ENCODE measurements at places on chromosomes 2 and 18.

DNA sequence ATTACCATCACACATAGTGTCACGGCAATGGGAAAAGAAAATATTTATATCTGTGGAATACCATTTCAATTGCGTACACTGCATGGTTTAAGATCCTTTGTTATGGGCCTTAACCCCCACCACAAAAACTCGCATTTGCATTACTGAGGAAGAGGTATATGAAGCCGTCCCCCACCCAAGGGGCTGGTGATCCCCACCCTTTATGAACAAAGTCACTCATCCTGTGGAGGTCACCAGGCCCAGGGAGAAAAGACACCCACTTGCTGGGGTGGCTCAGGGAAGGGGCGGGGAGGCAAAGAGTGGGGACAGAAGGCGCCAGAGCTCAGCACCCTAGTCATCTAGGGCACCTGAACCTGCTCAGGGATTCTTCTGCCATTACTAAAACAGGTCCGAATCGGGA lies 133.8 kb downstream of the ZNF516 start:
- no peak for DNase-seq

DNA sequence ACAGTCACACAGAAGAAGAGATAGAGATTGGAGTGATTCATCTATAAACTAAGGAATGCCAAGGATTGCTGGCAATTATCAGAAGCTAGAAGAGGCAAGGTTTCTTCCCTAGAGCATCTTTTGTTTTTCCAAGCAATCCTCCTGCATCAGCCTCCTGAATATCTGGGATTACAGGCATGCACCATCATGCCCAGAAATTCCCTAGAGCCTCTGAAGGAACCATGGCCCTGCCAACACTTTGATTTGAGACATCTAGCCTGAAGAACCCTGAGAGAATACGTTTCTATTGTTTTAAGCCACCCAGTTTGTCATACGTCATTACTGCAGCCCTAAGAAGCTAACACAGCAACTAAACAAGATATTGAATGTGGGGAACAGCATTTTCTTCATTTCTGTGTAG lies 525.0 kb downstream of the ERBB4 start:
- no peak for DNase-seq

DNA sequence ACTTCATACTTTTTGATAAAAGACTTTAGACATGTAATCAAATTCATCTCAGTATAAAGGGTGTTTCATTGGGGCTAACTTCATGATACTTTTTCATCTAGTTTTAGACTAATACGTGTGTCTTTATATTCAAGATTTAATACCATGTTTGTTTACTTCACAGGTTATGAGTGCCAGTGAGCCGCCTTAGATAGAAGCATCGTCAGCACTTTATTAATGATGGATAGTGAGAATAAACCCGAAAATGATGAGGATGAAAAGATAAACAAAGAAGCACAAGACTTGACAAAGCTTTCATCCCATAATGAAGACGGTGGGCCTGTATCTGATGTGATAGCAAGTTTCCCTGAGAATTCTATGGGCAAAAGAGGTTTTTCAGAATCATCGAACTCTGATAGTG lies 33.1 kb downstream of the ZNF407 start:
- DNase-seq, result no peak

DNA sequence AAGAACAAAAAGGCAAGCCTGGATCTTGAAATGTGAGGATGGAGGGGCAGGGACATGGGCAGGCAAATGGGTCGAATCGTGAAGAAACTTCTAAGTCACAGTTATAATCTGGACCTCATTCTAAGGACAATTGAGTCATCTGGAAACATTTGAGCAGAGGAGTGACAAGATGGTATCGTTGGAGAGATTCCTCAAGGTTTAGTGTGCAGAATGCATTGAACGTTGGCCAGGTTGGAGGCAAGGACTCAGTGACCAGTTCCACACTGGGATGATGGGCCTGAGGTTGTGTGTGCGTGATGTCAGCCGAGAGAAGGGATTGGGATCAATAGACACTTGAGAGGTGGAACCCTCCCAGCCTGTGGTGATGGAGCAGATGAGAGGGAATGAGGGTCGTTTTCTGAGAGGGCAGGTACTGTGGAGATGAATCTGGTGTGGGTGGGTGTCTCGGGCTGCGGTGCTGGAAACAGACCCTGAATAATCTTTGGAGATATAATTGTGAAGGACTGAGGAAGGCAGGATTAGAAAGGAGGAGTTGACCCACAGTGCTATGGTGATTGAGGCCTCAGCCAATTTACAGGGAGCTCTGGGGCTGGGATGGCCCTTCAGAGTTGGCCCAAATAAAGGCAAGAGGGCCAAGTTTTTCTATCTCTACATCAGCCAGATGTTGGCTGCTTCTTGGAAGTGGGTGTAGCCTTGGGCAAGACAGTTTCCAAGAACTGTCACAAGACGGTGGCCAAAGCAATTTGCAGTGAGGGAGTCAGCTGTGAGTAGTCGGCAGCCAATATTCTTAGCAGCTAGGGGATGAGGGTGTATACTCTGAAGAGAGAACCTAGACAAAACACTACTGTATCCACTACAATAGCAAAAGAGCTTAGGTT lies 5.8 kb upstream of the ZNF532 start:
- no peak for DNase-seq

- no peak for DNase-seq
These were observed 21.6 kb downstream of the SNORC start for GRCh38 chr2:232891621-232892071.

GRCh38 chr18:69401226-69401971 lies 711 bp downstream of the DOK6 start:
- no peak for DNase-seq

- no peak for DNase-seq
These were observed 13.1 kb downstream of the ZAP70 start for GRCh38 chr2:97726261-97727064.

- DNase-seq, result no peak
These were observed 12.1 kb upstream of the NOSTRIN start for GRCh38 chr2:168790226-168790902.

- DNase-seq, result no peak
These were observed 2.6 kb upstream of the TBC1D8 start for GRCh38 chr2:101153787-101154186.

GRCh38 chr2:21924640-21925285 lies 801.0 kb downstream of the TDRD15 start:
- no peak for DNase-seq

DNA sequence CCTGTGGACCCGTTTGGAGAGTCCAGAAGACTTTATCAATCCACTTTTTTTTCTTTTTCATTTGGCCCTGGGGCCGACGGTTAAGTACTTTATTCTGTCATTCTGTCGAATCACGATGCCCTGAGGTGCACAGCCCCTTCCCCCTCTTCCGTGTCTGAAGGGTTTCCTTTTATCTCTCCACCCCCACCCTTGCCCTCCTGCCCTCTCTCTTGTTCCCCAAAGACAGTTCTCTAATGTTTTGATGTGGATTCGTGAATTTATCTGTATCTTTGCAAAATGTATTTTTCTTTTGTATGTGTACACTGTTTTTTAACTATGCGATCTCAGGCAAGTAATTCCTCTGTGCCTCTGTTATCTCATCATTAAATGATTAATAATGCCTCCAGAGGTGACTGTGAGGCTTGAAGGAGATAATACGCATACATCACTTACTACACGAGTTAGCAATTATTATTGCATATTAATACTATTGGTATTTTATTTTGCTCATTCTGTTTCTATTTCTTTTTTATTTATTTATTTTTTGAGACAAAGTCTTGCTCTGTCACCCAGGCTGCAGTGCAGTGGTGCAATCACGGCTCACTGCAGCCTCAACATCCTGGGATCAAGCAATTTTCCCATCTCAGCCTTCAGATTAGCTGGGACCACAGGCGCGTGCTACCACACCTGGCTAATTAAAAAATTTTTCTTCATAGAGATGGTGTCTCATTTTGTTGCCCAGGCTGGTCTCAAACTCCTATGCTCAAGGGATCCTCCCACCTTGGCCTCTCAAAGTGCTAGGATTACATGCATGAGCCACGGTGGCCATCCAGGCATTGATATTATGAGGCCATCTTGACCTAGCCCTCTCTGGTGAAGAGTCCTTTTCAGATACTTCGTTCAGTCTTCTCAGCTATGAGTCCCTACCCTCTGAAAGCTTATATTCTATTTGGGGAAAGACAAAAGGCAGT lies 1.4 kb upstream of the CASP8 start:
- DNase-seq, result no peak

GRCh38 chr2:120470041-120470965 lies 124.4 kb downstream of the INHBB start:
- DNase-seq, result no peak

- DNase-seq, result no peak
These were observed 48.2 kb upstream of the HS6ST1 start for GRCh38 chr2:128366713-128367511.

GRCh38 chr18:27143580-27144287 lies 41.4 kb downstream of the CHST9 start:
- no peak for DNase-seq

- DNase-seq, result no peak
These were observed 64.9 kb downstream of the EPAS1 start for GRCh38 chr2:46361920-46362666.

- no peak for DNase-seq
These were observed 99.7 kb downstream of the EIPR1 start for GRCh38 chr2:3277748-3278520.

GRCh38 chr2:71275939-71276310 lies 49.0 kb upstream of the PAIP2B start:
- no peak for DNase-seq

GRCh38 chr2:127909019-127909418 lies 23.3 kb upstream of the AMMECR1L start:
- DNase-seq, result no peak

- DNase-seq, result no peak
These were observed 165.9 kb upstream of the MSH6 start for GRCh38 chr2:47617028-47617427.

- DNase-seq, result no peak
These were observed 466.5 kb upstream of the ID2 start for GRCh38 chr2:8215159-8215863.

- no peak for DNase-seq
These were observed 158.1 kb downstream of the DOCK10 start for GRCh38 chr2:224884188-224884587.

GRCh38 chr18:10057401-10057893 lies 143.6 kb downstream of the VAPA start:
- DNase-seq, result no peak

DNA sequence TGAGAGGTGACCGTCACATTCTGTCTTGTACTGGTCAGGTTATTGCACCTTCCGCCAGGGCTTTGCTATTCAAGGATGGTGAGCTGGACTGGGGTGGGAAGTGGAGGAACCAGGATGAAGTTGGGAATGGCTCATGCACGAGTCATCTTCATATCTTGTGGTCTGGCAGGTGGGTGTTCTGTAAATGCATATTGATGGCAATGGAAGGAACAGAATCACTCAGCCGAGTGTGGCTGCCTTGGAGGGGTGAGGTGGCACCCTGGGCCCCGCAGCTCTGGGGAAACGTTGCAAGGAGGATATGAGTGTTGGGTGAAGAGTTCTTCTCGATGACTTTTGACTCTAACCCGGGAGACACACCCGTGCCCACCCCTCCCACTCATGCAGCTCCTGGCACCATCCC lies 1.2 kb downstream of the NEU2 start:
- DNase-seq, result no peak

DNA sequence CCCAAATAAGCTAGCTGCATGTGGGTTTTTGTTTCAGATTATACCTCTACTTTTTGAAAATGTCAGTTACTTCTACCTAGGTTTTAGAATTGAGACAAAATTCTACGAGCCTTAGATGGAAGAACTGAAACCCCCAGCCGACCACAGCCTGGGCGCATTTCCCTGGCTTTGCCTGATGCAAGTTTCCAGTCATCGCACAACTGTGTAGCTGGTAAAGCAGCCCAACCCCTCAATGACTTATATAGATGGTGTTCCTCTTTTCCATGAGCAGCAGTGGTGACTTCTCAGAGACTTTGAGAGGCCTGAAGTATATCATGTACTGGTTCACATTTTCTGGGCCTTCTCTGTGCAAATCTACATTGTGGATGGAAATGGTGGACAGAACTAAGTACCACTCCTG lies 515.4 kb upstream of the RAB6C start:
- no peak for DNase-seq

GRCh38 chr2:156331572-156332283 lies 793 bp downstream of the NR4A2 start:
- DNase-seq, result no peak

DNA sequence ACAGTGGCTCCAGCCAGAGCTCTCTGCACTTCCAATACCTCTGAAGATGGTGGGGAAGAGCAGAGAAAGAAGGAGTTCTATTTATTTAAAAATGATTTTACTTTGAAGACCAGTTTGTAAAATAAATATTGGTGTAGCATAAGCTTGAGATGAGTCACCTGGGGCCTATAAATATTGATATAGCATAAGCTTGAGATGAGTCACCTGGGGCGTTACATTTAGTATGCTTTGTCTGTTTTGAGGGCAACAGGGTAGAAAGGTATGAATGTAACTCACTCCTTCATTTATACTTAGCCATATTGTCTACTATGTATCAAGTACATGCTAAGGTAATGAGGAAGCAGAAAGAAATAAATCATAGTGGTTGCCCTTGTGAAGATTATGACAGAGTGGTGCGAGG lies 7.7 kb upstream of the SULT1C4 start:
- DNase-seq, result no peak

- no peak for DNase-seq
These were observed 28.5 kb downstream of the SMAD7 start for GRCh38 chr18:48922226-48922800.

DNA sequence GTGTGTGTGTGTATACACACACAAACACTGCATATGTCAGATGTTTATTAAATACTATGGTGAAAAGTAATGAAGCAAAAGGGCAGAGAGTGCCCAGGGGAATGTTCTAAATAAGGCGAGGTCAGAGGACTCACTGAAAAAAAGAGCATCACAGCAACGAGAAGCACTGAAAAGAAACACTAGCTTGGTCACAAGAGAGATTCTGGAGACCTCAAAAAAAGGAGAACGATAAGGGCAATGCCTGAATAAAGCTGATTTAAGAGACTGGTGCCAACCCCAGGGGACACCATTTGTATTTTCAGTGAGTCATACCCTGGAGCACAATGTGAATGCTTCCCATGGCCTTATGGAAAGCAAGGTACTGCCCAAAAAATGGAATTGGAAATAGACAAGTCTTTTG lies 14.5 kb downstream of the SLC40A1 start:
- no peak for DNase-seq

DNA sequence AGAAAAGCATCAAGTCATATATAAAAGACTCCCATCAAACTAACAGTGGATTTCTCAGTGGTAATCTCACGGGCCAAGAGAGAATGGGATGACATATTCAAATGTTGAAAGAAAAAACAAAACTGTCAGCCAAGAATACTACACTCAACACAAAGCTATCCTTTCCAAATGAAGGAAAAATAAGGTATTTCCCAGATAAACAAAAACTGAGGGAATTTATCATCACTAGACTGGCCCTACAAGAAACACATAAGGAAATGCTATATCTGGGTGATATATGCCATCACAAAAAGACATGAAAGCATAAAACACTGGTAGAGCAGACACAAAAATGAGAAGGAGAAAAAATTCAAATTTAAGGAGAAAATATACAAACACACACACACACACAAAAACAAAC lies 118.6 kb downstream of the ACVR1 start:
- DNase-seq, result no peak

DNA sequence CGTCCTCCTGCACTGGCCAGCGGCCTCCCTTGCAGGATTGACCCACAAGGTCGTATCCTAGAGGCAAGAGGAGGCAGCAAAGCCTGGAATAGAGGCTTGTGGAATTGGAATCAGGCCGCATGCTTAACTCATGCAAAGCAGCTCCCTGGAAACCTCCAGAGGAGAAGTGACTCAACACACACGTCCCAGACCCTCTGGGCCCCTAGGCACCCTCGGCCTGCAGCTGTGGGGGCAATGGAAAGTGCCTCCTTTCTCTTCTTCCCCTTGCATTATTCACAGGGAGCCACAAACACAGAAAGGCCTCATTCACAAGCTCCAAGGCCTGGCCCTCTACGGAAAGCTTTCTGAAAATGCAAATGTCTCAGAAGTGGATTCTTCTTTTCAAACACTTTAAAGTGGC lies 19.6 kb downstream of the SPATA3 start:
- no peak for DNase-seq

Measured in activated gamma-delta T cell treated with Interleukin-2 at 50 U/mL for 16 hours (primary cell).